Stimulated activated CD8-positive, alpha-beta memory T cell treated with anti-CD3 and anti-CD28 coated beads, Interleukin-7, amount 100 ng/mL, for 48 hours (primary cell): ENCODE measurements at places on chromosomes 3 and 15.

- DNase-seq = no peak
Measured at GRCh38 chr15:77706482-77707244, 74.0 kb upstream of the LINGO1 start.

DNA sequence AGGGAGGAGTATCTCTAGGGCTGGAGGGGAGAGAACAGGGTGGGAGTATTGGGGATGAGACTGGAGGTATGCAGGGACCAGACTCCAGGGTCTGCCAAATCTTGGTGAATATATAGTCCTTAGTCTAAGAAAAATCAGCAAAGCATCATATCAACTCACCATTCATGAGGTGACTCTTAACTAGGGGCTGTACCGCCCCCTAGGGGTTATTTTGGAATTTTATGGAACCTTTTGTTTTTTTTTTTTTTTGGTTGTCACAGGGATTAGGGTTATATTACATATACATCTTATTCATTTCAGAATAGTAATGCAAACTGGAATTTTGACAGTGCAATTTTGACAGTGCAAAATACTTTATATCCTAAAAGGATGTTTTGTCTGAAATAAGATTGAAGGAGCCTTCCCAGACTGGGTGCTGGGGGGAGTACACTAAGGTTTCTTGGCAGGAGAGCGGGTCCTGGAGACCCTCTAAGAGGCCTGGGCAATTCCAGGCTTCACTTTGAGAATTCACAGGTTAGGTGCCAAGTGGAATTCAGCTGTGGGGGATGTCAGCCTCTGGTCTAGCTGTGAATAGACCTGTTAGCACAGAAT lies 7.5 kb downstream of the CMTM7 start:
- DNase-seq = no peak

DNA sequence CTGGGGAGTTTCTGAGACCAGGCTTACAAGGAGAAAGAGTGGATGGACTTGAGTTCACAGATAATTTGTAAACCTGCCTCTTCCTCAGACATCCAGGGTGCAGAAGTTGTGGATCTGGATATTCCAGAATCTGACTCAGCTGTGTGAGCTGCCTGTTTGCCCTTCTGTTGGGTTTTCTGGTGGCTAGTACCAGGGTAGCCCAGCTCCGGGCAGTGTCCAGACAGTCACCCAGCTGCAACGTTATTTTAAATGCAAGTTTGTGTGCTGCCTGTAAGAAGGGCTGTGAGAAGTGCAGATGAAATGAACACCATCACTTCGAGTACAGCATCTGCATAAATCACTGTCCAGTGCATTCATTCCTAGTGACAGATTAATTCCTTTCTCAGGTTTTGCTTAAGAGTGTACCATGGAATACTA lies 1053.0 kb downstream of the TUSC7 start:
- DNase-seq = no peak

- no peak for DNase-seq
Measured at GRCh38 chr3:194910414-194910984, 224.8 kb downstream of the FAM43A start.

DNA sequence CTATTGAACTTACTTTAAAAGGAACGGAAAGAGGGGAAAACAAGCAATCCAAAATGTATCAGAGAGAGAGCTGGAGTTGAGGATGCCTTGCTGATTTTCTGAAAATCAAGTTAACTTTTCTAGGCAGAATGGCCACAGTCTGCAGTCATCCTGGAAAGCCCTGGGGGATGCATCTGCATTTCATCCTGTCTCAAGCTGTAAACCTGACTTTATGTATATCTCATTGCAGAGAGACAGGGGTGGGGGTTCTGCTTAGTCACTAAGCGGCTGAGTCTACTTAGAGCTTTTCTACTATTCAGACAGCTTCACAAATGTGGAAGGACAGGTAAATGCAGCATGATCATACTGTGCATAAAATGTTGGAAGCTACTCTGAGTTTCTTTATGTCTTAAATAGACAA lies 41.4 kb downstream of the MRPS25 start:
- no peak for DNase-seq

DNA sequence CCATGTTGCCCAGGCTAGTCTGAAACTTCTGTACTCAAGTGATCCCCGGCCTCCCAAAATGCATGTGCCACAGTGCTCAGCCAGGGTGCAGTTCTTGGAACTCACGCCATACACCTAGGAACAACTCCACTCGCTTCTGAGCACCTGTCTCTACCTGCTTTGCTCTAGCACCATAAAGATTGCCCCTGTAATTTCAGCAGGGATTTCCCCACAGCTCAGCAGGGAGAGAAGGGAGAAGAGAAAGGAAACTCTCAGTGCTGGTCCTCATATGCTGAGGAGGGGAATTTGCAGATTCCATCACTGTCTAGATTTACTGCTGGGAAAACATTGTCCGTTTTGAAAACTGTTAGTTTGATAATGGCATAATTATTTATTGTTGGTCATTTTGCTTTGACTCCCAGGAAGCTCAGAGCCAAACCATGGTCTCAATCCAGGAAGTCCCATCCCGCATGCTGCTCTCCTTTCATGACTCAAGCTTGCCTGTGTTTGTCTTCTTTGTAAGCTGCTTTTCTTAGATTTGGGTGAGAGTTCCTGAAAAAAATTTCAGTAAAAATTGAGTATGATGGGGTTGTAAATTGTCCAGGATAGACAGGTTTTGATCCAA lies 24.2 kb downstream of the TRIM71 start:
- no peak for DNase-seq

DNA sequence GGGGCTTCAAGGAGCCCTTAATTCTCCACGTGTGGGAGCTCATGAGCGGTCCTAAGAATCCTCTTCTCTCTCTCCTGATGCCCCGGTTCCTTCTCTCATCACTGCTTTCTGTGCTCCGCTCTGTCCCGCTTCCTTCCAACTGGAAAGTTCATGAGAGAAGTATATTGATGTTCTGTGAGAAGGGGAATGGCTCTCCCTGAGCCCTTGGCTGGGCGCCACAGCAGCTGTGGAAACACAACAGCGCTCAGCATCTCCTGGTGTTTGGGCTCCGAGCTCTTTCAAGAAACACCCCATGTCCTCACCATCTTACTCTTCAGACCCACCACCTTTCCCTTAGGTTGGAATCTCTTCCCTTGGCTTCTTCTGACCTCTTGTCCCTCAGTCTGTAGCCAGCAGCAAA lies 161.7 kb downstream of the VGLL4 start:
- DNase-seq = no peak

- DNase-seq = no peak
Measured at GRCh38 chr15:101410612-101411011, 78.9 kb downstream of the PCSK6 start.

DNA sequence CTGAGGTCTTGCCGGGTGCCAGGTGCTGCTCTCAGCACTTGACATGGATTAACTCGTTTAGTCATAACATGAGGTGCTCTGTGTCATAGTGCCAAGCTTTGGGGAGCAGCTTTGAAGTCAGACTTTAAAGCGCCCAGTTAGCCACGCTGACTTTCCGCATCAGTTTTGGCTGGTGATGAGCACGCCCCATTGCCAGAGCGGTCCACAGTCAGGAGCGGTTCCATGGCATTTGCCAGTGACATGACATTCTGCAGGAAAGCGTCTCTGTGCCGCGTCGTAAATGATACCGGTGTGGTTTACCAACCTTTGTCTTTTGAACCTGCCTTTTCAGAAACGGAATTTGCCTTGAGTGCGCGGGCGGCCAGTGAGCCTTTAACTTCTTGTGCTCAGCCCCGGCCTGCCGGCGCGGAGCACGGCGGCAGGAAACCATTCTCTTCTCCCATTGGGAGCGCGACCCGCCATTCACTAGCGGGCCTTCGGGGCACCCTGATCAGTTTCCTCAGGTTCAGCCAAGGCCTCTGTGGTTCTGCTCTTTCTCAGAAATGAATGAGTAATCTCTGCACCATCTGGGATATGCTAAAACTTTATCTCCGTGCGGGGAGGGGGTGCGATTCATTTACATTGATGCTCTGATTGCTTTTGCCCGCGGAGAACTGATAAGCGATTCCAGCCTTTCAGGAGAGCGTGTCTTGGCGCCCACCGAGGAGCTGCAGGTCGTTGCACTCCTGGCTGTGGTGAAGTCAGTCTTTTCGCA lies 1.7 kb upstream of the SLC2A2 start:
- peak; percentile 52 for DNase-seq

DNA sequence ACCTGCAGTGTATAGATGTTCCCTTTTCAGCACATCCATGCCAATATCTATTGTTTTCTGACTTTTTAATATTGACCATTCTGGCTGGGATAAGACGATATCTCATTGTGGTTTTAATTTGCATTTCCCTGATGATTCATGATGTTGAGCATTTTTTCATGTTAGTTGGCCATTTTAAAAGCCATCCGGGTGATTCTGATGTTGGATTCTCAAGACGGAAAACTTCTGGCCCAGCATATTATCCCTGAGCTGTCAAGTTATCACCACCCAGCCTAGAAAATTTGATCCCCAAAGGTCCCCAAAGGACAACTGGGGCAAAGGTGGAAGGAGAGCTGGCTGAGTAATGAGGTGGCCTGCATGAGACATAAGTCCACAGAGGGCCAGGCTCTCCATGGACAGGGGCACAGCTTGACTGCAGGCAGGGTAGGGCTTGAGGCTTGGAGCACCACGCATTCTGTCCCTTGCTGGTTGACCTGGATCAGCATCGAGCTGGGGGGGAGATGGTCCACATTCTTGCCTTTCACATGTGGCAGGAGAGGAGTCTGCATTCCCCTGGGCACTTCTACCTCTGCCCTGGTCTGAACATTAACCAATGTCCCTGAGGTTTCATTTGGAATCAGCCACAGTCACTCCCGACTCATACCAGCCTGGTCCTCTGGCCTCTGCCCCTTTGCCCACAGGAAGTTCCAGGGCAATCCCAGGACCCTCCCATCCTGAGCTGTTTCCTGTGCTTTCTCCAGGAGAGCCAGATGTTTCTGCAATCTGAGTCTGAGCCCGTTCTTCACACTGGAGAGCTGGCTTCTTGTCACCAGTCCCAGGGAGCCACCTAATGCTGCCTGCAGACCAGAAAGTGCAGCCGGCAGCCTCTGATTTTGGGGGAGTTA lies 69.2 kb downstream of the ISG20 start:
- DNase-seq = no peak

DNA sequence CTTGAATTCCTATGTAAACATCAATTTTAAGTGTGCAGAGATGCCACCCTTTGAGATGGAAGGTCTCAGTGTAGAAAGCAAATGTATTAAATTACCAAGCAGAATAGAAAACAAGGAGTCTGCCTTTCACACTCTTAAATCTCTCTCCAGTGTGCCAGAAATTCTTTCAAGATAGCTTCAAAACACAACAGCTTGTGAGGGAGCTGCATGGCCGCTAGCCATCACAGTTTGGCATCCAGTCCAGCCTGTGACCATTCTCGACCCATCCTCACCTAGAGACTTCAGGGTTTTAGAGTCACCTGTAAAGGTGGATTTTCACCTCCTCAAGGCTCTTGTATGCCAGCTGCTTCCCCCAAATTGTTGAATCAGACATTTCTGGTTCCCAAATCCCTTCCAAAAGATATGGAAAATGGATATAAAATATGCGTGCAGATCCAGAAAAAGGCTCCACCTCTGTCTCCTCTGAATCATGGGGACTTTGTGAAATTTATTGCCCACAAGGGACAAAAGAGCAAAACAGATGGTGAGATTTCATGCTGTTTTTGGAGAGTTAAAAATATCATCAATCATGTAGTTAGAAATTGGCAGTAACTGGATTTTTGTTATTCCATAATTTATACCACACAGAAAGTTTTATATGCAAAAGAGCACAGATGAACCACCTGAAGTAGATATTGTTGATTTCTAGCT lies 114.2 kb upstream of the THRB start:
- no peak for DNase-seq

DNA sequence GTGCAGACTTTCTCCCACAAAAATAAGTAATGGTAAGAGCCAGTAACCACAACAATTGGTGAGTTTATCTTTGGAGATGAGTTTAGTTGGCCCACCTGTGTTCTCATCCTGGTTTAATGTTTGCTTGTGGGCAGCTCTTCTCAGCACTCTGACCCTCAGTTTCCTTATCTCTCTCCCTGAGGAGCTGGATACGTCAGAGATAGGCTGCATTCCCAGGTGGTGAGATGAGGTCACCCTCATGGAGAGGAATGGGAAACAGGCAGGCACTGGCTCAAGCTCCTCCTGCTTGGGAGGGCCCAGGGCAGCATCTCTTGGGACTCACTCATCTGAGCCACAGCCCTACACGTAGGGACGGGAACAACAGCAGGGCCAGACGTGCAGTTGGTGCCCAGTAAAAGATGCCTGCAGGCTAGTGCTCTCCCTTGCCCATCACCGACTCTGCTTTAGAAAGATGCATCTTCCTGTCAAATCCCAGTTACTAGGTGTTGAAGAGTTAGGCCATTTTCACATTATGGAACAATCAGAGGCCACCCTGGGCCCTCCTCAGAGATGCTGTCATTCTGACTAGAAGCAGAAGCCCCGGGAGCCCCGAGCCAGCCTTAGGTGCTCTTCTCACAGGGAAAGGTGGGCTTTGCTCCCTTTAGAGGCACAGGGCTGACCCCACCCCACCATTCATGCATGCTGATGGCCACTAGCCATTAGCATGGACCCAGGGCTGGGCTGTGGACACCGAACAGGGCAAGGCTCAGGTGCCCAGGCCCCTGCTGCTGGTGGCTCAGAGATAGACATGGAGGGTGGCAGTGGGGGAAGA lies 59.7 kb downstream of the GRIP2 start:
- DNase-seq = no peak

DNA sequence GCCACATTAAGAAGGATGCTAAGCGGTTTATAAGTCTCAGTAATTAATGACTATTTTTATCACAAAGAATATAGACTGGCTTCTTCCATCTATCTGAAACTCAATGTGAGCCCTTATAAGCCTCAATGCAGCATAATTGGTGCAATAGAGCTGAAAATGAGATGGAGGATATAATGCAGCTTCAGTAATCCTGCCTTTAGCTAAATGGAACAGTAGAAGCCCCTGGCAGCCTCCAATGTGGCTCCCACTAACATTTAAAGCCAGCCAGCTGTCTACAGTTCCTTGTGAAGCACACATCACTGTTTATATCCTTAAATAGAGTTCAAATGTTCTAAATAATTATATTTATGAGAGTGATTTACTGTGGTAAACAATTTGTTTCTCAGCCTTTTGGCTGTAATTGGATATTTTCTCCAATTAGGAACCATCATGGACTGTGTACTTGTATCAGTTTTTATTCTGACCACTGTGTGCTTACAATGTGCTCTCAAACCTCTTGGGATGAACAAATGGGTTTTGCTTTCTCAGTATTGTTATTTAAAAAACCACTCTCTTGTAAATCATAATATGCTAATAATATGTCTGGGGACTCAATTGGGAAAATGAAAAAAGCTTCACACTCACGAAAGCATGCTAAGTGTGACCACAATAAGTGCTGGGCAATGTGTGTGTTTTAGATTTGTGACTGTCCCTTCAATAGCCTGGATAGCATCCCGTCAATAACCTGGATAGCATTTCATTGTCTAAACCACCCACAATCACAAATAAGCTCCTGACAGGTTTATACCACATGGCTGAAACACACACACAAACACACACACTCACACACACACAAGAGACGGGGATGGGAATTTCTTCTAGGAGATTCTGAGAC lies 366.6 kb downstream of the GBE1 start:
- DNase-seq = no peak

DNA sequence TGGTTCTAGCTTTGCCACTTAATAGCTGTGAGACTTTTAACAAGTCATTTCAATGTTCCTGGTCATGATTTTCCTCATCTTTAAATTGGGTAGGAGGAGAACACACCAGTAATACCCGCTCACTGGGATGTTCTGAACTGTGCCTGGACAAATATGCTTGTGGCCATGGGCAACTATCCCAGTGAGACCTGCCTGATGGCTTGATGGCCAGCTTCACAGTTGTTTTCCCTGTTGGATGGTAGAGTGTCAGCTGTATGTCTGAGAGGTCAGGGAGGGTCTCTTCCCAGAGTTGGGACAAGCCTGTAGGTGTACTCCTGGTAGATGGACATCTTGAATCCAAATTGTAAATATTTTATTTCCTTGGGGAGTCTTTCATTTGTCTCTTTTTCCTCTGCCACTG lies 92.5 kb upstream of the PFN2 start:
- DNase-seq = no peak

GRCh38 chr3:175399156-175399840 lies 540.2 kb downstream of the NAALADL2 start:
- DNase-seq = no peak
